ENCODE measurements at places on chromosomes 7 and 10.

GRCh38 chr10:72719941-72720592 is 28.1 kb downstream of the MCU start:
- DNase-seq = no peak

DNA sequence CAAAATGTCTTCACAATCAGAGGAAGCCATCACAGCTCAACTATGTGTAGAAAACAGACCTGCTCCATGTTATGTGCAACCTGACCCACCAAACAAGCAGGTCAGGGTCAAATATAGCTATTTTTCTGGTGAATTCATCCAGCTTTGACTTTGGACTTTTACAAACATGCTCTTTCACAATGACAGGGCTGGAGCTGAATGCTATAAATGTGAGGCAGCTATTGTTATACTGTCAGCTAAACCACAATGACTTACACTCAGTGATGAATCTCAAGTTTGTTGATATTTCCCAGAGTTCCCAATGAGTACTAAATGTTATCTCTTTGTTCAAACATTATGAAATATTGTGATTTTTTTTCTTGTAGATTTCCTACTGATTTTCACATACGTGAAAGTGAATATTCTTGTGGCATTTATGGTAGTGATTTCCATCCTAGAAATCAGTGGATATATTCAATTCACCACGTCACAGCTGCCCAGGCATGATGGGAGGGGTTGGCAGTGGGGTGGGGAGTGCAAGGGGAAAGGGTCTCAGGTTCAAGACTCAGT is 2.5 kb upstream of the ITIH2 start:
- no peak for DNase-seq

- no peak for DNase-seq
Measured at GRCh38 chr10:117365612-117366011, 9.6 kb downstream of the PDZD8 start.

DNA sequence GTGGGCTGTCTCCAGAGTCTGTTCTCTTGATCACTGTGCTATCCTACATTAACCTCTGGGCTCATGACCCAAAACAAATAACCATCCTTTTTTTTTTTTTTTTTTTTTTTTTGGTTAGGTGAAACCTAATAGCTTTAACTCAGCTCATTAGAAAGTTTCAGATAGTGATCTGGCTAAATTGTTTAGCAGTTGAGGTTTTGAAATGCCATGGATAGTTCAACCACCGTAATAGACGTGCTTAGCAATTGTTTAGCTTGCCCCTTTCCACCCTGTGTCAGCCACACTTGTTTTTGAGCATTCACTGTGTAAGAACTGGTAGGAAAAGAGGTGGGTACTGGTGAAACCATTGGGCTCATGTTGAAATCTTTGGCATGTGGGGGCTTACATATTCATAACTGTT is 3.8 kb downstream of the PLCE1 start:
- no peak for DNase-seq

DNA sequence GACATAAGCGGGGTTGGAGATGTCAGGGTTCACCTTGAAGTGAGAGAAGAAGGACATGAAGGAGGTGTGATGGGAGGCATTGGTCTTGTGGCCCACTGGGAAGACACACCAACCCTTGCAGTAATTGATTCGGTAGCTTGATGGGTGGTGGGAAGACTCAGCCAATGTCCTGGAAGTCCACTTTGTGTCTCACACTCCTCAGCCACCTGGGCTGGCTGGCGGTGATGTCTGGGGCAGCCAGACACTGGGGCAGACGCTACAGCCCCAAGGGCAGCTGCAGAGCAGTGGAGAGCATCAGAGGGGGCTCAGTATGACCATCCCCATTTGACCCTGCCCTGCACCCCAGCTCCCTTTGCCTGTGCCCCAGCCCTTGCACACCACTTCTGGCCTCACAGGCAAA is 16.7 kb upstream of the DRGX start:
- DNase-seq = no peak

- no peak for DNase-seq
Measured at GRCh38 chr7:158273138-158273651, 314.4 kb downstream of the PTPRN2 start.

GRCh38 chr7:101386558-101387231 is 24.0 kb downstream of the COL26A1 start:
- DNase-seq = no peak

GRCh38 chr7:93551063-93551895 is 23.2 kb downstream of the CALCR start:
- no peak for DNase-seq

- no peak for DNase-seq
Measured at GRCh38 chr10:17344206-17344605, 110.2 kb downstream of the ST8SIA6 start.

DNA sequence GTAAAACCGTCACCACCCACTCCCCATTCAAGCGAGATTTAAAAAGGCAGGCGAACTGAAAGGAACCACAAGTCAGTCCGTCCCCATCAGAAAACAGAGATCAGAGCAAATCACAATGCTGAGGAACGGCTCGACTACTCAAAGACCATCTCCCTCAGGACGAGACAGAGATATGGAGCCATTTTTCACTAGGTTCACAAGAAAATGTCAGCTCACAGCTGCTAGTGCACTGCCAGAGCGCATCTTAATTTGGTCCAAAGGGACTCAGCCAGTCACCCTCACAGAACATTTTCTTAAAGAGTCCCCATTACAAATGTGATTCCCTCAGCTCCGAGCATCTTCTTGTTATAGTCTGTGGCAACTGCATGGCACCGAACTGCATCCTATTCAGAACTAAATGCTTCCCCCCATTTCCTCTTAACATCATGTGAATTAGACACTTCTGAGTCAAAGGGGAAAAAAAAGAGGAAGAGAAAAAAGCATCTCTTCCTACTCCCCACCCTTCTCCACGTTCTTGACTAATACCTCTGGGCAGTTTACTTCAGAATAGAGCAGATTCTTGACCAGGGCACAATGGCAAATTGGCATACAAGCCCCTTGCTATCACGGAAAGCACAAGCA is 683.9 kb downstream of the MAGI2 start:
- peak; percentile 29 for DNase-seq

- no peak for DNase-seq
Measured at GRCh38 chr7:139060695-139061237, 24.9 kb upstream of the ZC3HAV1L start.

GRCh38 chr7:73921623-73922528 is 60.9 kb downstream of the TMEM270 start:
- no peak for DNase-seq

GRCh38 chr7:74572301-74572979 is 85.1 kb upstream of the GTF2I start:
- DNase-seq = no peak

- no peak for DNase-seq
Measured at GRCh38 chr10:77666821-77667220, 29.2 kb upstream of the KCNMA1 start.

- DNase-seq = peak; percentile 90
Measured at GRCh38 chr7:93231799-93232672, at the start of gene VPS50. VPS50 (plus strand) TSS chr7:93232366; CDS start chr7:93232468, 102 bp downstream.

DNA sequence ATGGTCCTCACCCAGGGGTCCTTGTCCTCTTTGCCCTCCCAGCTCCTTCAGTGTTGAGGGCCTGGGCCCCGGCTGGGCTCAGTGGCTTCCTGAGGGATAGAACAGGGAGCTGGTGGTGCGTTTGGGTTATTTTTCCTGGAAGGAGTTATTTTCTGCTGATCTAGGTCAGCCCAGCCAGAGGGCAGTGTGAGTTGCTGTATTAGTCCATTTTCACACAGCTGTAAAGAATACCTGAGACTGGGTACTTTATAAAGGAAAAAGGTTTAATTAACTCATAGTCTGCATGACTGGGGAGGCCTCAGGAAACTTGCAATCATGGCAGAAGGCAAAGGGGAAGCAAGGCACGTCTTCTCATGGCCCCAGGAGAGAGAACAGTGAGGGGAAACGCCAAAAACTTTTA is 122.4 kb upstream of the PCBD1 start:
- no peak for DNase-seq

- no peak for DNase-seq
Measured at GRCh38 chr10:86331861-86332260, 34.7 kb downstream of the GRID1 start.

DNA sequence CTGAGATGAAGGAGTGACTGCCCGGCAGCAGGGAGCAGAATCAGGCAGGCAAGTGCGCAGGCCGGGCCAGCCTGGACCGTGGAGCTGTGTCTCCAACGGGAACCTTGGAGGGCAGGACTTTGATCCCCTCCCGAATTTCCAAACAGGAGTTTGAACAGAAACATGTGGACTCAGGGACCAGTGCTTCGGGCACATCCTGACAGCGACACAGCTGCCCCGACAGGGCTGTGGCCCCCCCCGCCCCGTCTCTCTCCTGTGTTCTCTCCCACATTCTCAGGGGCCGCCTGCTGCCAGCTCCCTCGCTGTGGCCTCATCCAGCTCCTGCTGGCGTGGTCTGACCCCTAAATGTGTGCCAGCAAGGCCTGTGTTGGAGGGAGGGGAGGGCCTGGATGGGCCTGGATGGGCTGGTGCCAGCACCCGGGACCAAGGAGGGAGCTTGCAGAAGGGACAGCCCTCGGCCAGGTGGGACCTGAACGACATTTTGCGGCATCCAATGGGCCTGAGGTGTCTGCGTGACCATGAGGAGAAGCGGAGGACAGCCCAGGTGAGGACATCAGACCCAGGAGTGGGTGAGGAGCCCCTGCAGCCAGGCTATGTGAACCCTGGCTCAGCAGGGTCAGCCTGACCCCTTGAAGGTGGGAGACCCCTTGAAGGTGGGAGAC is 222.9 kb downstream of the DNAJB6 start:
- no peak for DNase-seq

GRCh38 chr7:29013082-29013695 is 55.1 kb upstream of the TRIL start:
- no peak for DNase-seq

- no peak for DNase-seq
Measured at GRCh38 chr7:100022621-100023020, 7.2 kb downstream of the ZKSCAN1 start.

GRCh38 chr7:142033154-142033553 is 37.5 kb downstream of the MGAM start:
- DNase-seq = no peak

DNA sequence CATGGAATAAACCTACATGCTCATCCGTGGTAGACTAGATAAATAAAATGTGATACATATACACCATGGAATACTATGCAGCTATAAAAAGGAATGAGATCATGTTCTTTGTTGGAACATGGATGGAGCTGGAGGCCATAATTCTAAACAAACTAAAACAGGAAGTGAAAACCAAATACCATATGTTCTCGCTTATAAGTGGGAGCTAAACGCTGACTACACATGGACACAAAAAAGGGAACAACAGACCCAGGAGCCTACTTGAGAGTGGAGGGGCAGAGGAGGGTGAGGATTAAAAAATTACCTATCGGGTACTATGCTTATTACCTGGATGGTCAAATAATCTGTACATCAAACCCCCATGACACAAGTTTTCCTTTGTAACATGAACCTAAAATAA is 68.7 kb upstream of the SEC61G start:
- no peak for DNase-seq

- no peak for DNase-seq
Measured at GRCh38 chr10:72746426-72747363, 54.8 kb downstream of the MCU start.

DNA sequence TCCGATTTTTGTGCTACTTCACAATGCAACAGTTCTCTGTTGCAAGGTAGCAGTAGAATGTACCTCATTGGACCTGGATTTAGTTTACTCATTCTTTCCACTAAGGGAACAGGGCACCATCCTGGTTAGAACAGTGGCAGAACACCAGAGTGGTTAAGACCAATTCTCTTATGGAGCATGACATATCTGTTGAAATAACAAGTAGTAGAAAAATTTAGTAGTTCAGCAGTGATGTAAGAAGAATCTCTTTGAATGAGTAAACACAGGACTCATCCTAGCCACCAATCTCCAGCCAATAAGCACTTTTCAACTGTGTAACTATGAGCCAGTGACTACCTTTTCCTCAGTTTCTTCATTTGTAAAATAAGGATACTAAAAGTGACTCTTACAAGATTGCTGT is 2.4 kb downstream of the ANKRD22 start:
- no peak for DNase-seq

- DNase-seq = no peak
Measured at GRCh38 chr10:83725567-83725966, 413.7 kb upstream of the GHITM start.

GRCh38 chr10:77350134-77350533 is 287.5 kb downstream of the KCNMA1 start:
- DNase-seq = no peak

DNA sequence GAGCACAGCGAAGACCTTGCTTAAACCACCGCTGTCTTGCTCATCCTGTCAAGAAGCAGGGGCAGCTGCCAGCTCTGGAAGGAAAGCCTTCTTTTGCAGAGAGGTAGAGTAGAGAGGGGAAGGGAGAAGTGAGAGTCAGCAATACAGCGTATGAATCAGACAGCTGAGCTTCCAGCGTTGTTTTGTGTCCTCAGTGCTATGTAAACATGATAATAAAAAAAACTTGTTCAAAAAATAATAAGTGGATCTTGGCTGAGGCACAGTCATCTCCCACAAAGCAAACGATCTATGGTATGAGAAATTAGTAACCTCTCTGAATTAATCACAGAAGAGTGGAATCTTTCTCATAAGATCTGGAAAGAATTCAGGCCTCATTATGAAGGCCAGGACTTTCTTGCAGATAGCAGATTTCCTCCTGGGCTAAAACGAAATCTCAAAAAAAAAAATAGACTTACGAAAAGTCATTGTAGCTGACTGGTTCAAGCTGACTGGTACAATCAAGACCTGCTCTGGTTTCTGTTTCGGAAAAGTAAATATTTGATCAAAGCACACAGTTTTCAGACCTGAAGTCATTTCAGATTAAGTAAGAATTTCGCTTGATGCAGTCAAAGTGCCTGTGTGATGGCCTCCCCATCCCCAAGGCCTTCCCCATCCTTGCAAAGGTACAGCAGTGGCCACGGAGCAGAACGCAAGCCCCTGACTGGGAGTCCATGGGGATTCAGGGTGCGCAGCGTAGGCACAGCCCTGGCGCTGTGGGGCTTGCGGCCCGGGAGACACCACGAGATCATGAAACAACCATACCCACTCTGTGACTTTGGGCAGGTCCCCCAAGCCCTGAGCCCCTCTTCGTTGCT is 29.4 kb downstream of the CHST15 start:
- DNase-seq = no peak

DNA sequence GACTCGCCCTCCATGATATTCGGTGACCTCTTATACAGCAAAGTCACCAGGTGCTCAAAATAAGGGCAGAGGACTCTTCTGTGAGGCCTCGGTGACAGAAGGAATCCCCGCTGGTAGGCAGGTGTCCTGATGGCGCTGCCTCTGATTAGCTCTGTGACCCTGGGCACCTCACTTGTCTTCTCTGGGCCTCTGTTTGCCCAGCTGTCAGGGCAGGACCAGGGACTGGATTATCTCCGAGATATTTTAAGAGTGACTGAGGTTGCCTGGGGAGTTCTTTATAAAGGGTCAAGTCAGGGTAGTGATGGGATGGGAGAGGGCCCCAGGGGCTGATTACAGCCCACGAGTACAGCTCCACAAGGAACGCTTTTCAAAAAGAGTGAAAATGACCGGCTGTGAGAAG is 70.9 kb upstream of the SAMD8 start:
- DNase-seq = no peak

- no peak for DNase-seq
Measured at GRCh38 chr10:17340144-17340829, 112.2 kb downstream of the VIM start.

Data from GM06990 (cell line).